Hepatocyte (in vitro differentiated cells): ENCODE measurements at places on chromosomes 1 and 21. TPM values are rescaled to one million over a fixed set of nuclear protein-coding genes. Genes with fewer than 3 reads are reported as not detected.

The OR2T2 gene
- total RNA-seq: not detected in 2 replicates

DNA sequence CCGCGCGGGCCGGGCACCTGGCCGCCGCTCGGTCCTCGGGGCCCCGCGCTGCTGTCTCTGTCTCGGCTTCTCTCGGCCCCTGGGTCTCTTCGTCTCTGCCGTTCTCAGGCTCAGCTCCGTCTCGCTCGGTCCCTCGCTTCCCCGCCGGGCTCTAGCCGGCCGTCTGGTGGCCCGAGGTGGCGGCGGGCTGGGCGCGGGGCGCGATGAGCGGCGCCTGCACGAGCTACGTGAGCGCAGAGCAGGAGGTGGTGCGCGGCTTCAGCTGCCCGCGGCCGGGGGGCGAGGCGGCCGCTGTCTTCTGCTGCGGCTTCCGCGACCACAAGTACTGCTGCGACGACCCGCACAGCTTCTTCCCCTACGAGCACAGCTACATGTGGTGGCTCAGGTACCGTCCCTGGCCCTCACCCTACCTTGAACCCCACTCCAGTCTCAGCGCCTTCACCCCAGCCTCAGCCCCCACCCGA, 355 bp downstream of the SHISAL2A start:
- no peak overlapping the region for H3K27ac ChIP-seq
- peak overlapping the region; percentile 61 for H3K4me3 ChIP-seq
- H3K4me1 ChIP-seq: peaks cover 21% of the 10 kb centered on the region
- no peaks in the 10 kb centered on the region for H3K36me3 ChIP-seq
- peak; percentile 22 for DNase-seq

The MR1 gene
- total RNA-seq: 7.8 and 8.9 TPM in 2 replicates

DNA sequence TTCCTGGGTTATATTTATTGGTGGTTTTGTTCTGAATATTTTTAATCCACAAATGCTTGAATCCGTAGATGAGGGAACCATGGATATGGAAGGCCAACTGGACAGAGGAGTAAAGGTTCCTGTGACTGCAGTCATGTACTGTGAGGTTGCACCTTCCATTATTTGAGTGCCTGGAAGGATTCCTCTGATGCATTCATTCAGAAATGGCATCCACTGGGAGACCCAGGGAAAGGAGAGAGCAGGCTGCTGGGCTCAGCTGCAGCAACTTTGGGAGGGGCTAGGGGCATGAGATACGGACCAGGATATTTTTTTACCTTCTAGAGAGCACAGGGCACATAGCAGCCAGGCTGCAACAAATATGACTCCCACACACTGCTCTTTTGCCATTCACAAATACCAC, 19.5 kb downstream of the AK2 start:
- no peak overlapping the region for H3K27ac ChIP-seq
- no peak overlapping the region for H3K4me3 ChIP-seq
- DNase-seq: no peak
- H3K36me3 ChIP-seq: no peaks in the 10 kb centered on the region

GRCh38 chr1:209652873-209653401, 712 bp upstream of the LAMB3 start:
- H3K27me3 ChIP-seq: no peaks in the 10 kb centered on the region
- peak overlapping the region; percentile 97 for H3K27ac ChIP-seq
- no peak overlapping the region for H3K4me3 ChIP-seq
- H3K36me3 ChIP-seq: no peaks in the 10 kb centered on the region
- H3K4me1 ChIP-seq: peaks cover 40% of the 10 kb centered on the region

GRCh38 chr1:156152628-156153027, 757 bp upstream of the SEMA4A start:
- H3K27me3 ChIP-seq: no peaks in the 10 kb centered on the region
- no peak for DNase-seq
- H3K36me3 ChIP-seq: no peaks in the 10 kb centered on the region
- no peak overlapping the region for H3K27ac ChIP-seq
- H3K4me1 ChIP-seq: no peaks in the 10 kb centered on the region

The HORMAD1 gene
- 0.50 TPM in 1 of 2 replicates, not detected in the other for total RNA-seq

The STX12 gene
- 73.2 and 84.0 TPM in 2 replicates for total RNA-seq

The TAS1R1 gene
- total RNA-seq: not detected in 2 replicates

The APH1A gene
- 145 and 148 TPM in 2 replicates for total RNA-seq

The OR6P1 gene
- total RNA-seq: not detected in 2 replicates

The TCHH gene
- not detected in 2 replicates for total RNA-seq
